Activated CD4-positive, alpha-beta T cell treated with anti-CD3 and anti-CD28 coated beads, Interleukin-2, amount 50 U/mL, for 48 hours (primary cell): ENCODE measurements at places on chromosomes 3 and 15.

GRCh38 chr3:70137366-70137765, 137.8 kb downstream of the SAMMSON start:
- no peak for DNase-seq

GRCh38 chr3:73796382-73796781, 171.6 kb upstream of the PDZRN3 start:
- no peak for DNase-seq

DNA sequence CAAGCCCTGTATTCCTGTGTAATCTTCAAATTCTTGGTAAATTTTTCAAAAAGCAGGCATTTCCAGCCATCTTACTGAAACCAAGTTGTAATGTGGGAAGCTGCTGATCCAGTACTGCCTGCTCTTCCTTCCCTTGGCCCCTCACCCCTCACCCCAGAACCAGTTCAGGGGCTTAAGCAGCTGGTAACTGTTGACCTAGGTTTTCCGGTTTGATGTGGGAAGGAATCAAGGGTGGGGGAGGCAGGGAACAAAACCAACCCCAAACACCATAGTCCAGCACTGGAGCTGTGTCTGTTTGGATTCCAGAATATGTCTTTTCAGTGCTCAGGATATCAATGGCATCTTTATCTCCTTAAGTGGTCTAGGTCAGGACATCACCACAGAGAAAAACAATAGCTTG, 26.7 kb downstream of the SNX1 start:
- DNase-seq, result no peak

- no peak for DNase-seq
Observed at GRCh38 chr3:100189444-100189964, 71.3 kb upstream of the TBC1D23 start.

- DNase-seq, result no peak
Observed at GRCh38 chr3:30680789-30681648, 74.6 kb downstream of the TGFBR2 start.

DNA sequence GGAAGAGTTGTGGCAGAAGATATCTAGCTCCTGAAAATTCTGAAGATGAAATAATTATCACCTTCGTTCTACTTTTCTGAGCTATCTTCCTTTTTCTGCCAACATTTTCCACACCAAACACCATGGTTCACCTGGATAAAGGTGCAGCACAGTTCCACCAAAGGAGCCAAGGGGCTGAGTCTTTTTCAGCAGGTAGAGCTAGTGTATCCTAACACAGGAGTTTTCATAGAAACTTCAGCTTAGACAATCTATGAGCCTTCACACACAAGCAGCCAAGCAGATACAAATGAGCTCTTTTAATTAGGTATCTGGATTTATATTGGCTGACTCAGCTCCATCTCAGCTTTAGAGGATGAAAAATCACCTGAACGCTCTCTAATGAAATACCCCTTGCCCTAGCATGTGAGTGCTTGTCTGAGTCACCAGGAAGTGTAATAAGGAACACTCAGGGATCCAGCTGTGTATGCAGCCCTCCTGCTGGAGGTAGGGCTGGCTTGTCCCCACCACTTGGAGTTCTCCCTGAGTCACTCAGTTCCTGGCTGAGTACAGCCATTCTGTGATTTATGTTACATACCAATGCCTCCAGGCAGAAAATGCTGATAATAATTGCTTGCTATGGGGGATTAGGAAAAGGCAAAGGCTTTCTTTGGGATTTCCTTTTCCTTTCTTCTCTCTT, 385.7 kb downstream of the LSAMP start:
- no peak for DNase-seq

- no peak for DNase-seq
Observed at GRCh38 chr3:142120707-142121106, 28.6 kb downstream of the TFDP2 start.

GRCh38 chr15:41698779-41699178, 38.6 kb downstream of the MGA start:
- no peak for DNase-seq

- DNase-seq, result no peak
Observed at GRCh38 chr3:72830452-72831223, 17.6 kb downstream of the SHQ1 start.

DNA sequence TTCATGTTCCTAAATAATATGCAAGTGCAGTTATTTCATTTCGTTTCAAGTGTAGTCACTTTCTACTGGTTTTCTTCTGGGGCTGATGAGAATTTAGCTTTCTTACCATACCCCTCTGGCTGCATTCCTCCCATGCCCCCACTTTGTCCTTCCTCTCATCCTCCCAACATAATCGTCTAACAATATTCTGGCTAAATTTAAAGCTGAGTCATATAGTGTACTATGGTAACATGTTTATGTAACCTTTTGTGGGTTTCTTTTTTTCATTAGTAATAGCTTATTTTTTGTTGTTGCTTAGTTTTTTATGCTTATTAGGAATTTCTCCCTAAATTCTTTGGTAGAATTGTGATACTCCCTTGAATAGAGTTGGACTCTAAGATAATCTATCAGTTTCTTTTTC, 30.5 kb downstream of the DUT start:
- DNase-seq, result no peak

DNA sequence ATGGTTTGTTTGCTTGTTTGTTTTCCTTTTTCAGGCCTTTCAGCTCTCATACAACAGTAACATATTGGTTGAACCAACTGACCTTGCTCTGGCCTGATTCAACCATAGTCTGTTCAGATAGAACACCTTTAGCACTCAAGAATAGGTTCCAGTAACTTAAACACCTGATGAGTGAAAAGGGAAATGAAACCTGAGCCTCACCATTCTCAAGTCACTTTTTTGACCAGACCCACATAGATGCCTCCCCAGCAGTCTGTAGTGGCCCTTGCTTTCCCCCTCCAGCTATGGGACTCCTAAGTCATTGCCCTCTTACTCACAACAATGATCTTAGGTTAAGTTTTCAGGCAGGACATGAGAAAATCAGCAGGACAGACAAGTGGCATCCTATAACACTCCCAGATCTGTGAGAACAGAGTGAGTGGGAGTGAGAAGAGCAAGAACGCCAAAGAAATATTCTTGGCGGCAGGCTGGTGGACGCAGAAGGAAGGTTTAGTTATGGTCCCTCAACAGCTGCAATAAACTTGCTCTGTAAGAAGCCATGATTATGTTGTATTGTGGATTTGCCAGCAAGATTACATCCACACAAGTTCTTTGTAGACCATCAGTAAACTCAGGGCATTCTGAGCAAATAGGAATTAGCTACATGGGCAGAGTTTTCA, 367.5 kb downstream of the MECOM start:
- no peak for DNase-seq

DNA sequence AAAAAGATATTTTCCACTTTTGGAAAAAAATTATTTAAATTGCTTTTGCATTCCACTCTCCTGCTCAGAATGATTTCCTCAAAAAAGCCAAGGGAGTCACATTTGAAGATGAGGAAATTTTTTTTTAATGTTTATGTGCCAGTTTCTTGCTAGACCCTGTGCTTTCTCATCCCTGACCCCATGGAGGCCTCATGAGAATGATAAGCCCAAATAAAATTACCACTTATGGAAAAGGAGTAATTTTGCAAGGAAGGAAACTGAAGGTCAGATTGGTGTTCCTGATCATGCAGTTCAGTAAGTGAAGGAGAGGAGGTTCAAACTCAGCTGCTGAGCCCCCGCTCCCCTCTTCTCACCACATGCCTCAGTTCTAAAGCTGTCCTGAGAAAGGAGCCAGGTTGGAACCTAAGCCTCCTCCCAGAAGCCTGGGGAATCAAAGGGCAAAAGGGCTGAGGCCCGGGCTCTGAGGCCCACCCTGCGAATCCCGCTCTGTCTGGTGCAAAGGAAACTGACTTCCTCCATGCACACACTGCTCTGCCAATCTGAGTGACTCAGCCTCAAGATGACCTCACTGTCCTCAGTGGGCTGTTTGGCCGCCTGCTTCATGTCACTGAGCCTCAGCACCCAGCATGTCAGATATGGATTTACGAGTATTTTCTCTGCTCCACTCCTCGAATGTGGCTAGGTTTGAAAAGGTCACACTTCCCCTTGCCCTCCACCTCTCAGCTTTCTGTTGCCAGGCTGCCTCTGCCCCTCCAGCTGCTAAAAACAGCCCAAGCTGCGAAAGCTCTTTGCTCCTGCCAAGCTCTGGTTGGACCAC, 56.9 kb upstream of the FLNB start:
- no peak for DNase-seq

DNA sequence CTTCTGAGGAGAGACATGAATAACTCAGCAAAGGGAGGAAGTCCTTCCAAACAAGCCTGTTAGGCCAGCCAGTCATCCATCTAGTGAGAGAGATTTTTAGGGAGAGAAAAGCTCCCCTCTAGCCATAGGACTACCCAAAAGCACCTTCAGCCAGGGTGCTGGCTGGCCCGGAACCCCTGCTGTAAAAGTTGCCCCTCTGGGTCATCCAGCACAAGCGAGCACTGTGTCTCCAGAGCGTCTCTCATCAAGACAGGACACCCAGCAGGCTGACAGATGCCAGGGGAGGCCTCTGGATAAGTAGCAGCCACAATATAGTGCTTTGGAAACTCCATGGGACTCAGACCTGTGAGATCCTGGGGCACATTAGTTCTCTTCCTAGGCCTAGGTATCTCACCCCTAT, 24.5 kb downstream of the ANXA2 start:
- no peak for DNase-seq
